ENCODE measurements at places on chromosomes 1 and 21.

DNA sequence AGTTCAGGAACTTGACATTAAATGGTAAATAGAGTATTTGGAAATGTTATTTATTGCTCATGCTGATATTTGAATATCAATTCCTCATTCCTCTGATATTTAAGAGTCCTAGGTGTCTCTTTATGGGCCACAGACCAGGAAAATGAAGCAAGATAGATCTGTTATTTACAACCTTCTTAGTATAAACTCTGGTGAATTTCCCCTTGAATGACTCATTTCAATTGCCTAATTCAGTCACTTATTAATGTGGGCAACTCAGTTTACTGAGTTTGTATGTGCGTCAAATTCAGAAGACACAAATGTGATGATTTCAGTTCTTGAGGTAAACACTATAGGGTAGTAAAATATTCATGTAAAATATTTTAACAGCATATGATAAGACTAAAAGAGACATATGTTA lies 1404.4 kb upstream of the PRMT6 start:
- DNase-seq, result no peak

DNA sequence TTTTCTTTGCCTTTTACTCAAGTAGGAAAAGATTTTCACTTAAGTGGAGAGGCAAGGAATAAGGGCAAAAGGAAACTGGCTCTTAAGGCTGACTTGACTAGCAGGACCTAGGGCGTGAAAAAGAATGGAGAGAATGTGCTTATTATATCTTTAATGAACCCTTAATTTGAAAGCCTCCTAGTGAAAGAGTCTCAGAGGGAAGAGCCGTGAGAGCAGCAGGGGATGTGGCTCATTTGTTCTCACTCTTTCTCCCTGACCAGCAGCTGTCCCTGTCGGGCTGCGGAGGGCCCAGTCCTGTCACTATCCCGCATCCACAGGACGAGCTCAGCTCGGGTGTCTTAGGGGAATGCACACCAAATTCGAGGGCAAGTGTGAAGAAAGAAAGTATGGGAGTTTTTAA lies 180.1 kb downstream of the EDEM3 start:
- DNase-seq, result no peak

DNA sequence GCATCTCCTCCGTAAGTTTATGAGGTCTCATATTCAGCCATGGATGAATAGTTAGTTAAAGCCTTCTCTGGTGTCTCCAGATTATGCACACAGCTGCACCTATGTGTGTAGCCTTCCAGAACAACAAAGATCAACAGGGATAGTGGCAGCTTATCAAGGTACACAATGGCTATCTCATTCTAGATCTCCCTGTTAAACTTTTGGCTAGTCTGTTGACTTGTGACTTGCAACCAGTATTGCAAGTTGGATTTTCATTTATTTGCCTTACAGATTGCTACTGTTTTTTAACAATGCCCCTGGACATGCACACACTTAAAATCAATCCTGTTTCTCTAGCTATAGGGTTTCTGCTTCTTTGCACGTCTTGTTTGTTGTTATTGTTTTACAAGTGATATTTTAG lies 363.2 kb downstream of the OMA1 start:
- no peak for DNase-seq

DNA sequence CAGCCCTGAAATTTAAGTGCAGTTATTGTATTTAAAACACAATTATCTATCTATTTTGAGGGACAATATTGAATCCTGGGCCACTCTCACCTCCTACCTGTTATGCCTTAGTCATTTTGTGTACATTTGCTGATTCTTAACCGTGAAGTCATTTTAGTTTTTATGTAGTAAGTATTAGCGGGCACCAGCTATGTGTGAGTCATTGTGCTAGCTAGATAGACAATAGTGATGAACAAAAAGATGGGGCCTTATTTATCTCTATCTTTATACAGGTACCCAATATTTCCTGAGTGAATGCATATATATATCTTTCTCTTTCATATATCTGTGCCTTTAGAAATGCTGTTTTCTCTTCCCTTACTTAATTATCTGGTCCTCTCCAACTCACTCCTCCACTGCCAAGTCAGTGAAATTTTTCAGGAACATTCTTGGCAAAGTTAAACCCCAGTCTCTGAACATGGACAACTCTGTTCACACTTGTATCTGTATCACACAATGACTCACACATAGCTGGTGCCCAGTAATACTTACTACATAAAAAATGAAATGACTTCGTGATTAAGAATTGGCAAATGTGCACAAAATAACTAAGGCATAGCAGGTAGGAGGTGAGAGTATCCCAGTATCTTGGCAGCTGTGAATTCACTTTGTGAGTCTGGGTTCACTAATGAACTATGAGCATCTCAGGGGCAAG lies 166.0 kb upstream of the C8B start:
- peak; percentile 10 for DNase-seq

DNA sequence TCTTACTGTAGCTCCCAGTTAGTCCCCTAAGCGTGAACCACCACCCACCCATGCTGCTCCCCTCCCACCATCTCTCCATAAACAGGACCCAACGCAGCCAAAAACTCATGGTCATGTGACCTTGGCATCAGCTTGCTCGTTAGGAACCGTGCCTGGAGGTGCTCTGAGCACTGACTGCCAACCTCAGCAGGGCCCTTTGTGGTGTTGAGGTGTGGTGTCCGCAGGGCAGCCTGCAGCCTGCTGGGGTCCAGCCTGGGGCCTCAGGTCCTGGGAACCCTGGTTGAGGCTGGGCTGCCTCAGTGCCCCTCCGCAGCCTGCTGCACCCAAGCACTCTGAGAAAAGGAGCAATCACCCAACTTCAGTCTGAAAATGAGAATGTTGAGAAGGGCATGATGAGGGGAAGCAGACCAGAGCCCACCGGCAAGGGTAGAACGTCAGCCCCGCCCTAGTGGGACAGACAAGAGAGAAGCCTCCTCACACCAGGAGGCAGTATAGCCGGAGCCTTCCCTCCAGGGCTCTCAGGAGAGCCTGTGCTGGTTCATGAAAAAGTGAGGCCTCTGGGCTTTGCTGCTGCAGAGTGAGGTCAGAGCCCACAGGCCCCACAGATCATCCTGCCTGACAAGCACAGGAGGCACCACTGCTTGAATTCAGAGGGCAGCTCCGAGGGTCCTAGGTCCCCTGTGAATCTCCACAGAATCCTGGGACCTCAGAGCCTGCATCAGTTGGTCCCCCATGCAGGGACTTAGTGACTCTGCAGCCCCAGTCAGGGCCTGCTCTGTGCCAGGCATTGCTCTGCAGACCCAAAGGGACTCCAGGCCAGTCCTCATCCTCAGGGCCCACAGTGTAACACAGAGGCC lies 4.9 kb upstream of the COL6A2 start:
- no peak for DNase-seq

DNA sequence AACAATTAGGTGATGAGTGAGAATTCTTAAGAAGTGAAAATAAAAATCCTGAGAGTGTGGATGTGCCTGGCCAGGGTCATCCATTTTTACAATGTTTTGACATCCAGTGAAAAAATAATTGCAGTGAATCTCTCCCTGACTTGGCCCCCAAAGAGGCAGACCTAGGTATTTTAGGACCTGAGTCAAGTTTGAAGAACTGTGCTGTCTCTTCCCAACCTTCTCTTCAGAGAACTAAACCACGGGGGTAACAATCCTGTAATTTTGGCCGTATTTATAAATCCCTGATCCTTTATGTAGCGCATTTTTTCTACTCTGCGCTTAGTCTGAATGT lies 43.3 kb upstream of the PPP2R5A start:
- no peak for DNase-seq

- DNase-seq, result no peak
These were observed 20.6 kb upstream of the FCGR2A start for GRCh38 chr1:161484613-161485012.

GRCh38 chr1:193060406-193060805 lies 994 bp downstream of the RO60 start:
- DNase-seq, result no peak

DNA sequence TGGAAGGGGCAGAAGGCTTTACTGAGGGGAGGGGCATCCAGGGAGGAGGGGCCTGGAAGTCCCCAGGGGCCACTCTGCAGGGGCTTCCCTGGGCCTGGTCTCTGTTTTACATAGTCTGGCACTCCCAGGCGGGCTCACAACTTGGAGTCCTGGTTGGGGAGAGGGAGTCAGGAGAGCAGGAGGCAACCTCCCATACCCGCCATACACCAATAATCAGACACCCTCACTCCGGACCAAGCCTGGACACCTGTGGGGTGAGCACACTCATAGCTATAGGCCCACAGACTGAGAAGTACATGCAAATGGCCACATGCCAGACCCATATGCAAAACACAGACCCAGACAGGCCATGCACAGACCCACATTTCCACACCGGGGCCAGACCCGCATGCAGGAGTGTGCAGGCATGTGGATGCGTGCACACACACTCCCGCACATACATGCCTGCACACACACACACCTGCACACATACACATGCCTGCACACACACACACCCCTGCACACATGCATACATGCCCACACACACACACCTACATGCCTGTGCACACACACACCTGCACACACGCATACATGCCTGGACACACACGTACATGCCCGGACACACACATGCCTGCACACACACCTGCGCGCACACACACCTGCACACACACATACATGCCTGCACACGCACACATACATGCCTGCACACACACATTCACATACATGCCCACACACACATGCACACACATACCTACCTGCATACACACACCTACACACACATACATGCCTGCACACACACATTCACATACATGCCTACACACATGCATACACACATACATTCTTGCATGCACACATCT lies 89.5 kb upstream of the RUNX3 start:
- DNase-seq, result no peak

GRCh38 chr1:201476670-201477344 lies 7.8 kb upstream of the PHLDA3 start:
- DNase-seq, result no peak

- DNase-seq, result no peak
These were observed at the start of gene OR2AJ1 for GRCh38 chr1:247924868-247925267. TSS of gene OR2AJ1 (plus strand) at chr1:247924889. CDS start at chr1:247933769, 8,880 bp downstream.

- no peak for DNase-seq
These were observed 2.4 kb downstream of the TMEM201 start for GRCh38 chr1:9590945-9591668.

DNA sequence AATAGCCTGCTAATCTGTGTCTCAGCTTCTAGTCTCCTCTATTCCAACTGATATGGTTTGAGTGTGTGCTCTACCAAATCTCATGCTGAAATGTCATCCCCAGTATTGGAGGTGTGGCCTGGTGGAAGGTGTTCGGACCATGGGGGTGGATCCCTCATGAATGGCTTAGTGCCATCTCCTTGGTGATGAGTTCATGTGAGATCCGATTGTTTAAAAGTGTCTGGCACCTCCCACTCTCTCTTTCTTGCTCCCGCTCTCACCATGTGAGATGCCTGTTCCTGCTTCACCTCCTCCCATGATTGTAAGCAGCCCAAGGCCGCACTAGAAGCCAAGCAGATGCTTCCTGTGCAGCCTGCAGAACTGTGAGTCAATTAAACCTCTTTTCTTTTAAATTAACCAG lies 73.5 kb upstream of the CAMK1G start:
- no peak for DNase-seq

GRCh38 chr1:178784131-178784536 lies 59.1 kb downstream of the RALGPS2 start:
- DNase-seq, result no peak

GRCh38 chr1:156414461-156415064 lies 45.6 kb downstream of the RHBG start:
- DNase-seq, result peak; percentile 43

- peak; percentile 94 for DNase-seq
These were observed 26.2 kb upstream of the SCMH1 start for GRCh38 chr1:41268154-41268770.

DNA sequence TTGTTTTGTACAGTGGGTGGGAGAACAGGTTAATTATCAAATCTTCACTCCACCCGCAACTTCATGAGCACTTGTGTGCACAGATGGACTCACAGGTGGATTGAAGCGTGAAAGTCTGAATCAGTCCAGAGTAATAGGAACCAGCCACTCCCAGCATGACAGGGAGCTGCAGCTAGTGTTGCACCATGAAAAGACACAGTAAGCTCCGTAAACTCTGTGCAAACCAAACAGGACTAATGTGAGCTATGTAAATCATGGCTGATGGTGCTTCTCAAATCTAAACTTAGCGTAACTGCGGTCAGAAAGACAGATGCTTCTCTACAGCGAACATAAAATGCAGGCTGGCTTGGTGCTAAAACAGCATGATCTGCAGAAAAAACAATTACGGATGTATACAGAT lies 114.4 kb downstream of the CENPF start:
- no peak for DNase-seq

- DNase-seq, result no peak
These were observed 10.0 kb downstream of the NCSTN start for GRCh38 chr1:160353223-160353622.

- DNase-seq, result no peak
These were observed 103.6 kb upstream of the BARHL2 start for GRCh38 chr1:90820745-90821144.

DNA sequence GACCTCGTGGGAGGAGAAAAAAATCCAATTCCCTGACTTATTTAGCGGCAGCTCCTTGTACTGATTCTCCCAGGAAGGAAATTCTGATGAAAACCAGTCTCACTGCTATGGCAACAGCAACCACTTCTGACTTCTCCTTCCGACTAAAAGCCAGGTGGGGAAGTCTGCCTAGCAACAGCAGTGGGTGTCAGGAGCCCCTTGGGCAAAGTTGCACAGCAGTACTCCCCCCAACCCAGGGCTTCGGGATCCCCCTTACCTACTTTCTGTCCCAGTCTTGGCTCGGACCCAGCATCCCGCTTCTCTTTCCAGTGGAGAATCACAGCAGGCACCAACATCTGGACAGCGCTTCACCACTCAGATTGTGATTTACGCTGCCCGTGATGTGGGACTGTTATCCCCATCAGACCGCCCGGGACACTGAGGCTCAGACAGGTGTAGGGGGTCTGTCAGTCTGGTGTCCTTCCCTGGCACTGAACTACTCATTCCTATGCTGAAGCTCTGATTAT lies 24.6 kb downstream of the NKAIN1 start:
- no peak for DNase-seq

- no peak for DNase-seq
These were observed 37.5 kb downstream of the XCL2 start for GRCh38 chr1:168506204-168506819.

DNA sequence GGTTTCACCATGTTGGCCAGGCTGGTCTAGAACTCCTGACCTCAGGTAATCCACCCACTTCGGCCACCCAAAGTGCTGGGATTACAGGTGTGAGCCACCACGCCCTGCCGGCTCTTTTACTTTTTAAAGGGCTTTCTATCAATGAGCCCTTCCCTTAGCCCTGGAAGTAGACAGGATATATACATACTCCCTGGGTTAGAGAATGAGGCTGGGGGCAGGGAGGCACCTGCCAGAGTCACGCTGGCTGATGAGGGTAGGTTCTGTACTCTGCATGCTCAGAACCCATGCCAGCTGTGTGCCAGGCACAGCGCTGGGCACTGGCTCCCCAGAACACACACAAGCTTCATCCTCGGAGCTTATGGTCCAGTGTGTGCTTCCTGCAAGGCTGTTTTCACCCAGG lies 113.6 kb upstream of the IPO9 start:
- DNase-seq, result no peak

GRCh38 chr1:24004132-24004531 lies 24.0 kb upstream of the SRSF10 start:
- no peak for DNase-seq

DNA sequence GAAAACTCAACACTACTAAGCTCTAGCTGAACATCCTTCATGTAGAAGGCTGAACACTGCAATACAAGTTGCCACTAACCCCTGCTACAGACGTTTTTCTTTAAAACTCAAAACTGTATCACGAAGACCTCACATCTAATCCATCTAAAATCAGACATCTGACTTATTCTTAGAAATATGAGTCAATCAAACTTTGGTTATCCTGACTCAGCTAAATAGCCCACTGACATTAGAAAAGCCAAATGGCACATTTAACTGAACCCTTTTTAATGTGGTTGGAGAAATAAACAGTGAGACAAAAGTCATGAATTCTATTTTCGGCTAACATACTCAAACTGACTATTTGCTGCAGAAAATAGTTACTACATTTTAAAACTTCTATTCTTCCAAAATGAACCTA lies 35.6 kb downstream of the WLS start:
- no peak for DNase-seq
